ENCODE measurements at places on chromosomes 4 and X. TPM values are rescaled to one million over a fixed set of nuclear protein-coding genes. Genes with fewer than 3 reads are reported as not detected.

DNA sequence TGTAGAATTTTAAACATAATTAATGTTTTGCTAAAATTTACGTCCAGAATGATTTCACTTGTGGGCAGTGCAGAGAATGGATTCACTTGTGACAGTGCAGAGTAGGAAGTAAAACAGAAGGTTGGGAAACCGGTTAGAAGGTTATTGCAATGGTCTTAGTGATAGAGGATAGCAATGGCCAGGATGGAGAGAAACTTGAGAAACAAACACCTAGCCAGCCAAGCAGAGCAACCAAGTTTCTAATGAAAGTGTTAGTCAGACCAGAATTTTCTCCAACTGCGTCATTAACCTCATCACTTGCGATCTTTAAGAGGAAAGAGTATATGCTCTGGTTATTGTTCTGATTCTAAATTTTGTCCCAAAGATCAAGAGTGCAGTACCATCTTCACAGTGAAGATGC lies 50.0 kb upstream of the TBC1D9 start:
- DNase-seq, result no peak

CSAG3 gene
- total RNA-seq, result not detected

MAGEB1 gene
- not detected for total RNA-seq

PNCK gene
- 1.00 TPM for total RNA-seq

DNA sequence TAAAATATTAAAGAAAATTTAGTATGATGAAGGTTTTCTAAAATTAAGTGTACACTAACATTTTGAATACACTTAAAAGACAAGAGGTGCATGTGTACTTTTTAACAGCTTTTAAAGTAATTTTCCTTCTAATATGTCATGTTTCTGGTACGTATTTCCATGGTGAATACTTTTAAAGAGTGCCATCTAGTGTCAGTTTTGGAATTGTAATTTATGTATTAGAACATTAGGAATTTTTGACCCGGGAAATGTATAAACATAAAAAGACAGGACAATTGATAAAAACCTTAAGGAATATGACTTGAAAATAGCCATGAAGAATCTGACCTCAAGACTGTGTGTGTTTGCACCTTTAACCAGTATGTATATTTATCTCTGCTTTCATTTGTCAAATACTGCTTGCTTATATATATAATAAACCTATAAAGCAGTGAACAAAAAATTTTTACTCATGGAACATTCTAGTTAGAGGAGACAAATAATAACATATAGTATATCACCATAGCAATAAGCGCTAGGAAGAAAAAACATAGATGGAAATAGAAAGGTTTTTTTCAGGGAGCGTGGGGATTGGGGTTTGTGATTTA lies 7.2 kb downstream of the GSTCD start:
- no peak for DNase-seq

SNCA gene
- 28.6 TPM for total RNA-seq

GRCh38 chrX:98409867-98410266 lies 1526.2 kb downstream of the RPA4 start:
- DNase-seq, result no peak

ADH6 gene
- total RNA-seq, result not detected

SPANXA2 gene
- total RNA-seq, result not detected

GRCh38 chrX:107766470-107767150 lies 9.0 kb downstream of the TSC22D3 start:
- peak; percentile 49 for DNase-seq

DNA sequence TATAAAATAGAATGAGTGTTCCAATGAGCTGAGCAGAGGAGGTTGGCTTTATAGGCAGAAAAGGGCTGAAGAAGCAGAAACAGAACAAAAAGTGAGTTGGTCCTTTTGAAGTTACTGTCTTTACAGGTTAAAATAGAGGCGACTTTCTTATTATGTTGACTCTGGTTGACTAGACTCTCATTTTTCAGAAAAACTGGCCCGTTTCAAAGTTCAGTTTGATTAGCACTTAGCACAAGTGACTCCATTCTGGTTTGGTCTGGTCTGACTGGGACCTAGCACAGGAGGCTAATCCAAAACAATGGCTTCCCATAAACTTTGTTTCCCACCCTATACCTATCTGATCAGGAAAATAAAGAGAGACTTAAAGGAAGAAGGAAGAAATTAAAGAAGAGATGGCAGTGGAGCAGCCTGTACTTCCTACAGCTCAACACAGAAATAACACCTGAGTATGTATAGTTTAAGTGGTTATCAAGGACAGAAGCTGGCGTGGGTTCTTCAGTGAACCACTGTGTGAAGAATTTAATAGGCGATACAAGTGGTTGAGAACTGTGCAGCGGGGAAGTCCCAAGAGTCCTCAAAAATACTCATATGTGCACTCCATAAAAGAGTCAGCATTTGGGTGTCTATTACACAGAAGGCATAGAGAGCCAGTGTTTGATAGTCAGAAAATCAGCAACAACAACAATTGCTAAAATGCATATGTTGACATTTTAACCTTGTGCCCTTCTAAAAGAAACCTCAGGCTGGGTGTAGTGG lies 554.8 kb upstream of the HTR2C start:
- no peak for DNase-seq

IDS gene
- 23.7 TPM for total RNA-seq

- no peak for DNase-seq
Observed at GRCh38 chr4:154019811-154020210, 230.9 kb upstream of the SFRP2 start.

GRCh38 chrX:96140796-96141195 lies 543.8 kb upstream of the DIAPH2 start:
- no peak for DNase-seq

- DNase-seq, result no peak
Observed at GRCh38 chr4:108589961-108590360, 30.4 kb upstream of the RPL34 start.

GRCh38 chrX:103554687-103555424 lies 30.5 kb upstream of the TCEAL4 start:
- DNase-seq, result peak; percentile 89

- DNase-seq, result no peak
Observed at GRCh38 chr4:2785613-2786012, 7.3 kb upstream of the SH3BP2 start.

DNA sequence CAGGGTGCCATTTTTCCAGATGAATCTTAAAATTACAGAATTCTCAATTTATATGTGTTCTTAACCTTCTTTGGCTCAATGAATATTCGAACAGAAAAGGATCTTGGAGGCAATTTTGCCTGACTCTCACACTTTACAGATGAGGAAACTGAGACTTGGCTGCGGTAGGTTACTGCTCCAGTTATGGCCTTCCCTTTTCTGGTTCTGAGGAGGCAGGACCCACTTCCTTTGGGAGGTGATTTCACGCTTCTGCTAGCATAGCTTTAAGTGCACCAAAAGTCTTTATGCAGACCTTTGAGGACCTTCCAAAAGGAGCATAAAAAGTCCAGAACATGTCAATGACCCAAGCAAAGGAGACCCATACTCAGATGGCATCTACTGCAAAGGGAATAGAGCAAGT lies 44.7 kb upstream of the KLF3 start:
- no peak for DNase-seq

UPF3B gene
- total RNA-seq, result 5.1 TPM

PKD2 gene
- 39.8 TPM for total RNA-seq

- DNase-seq, result no peak
Observed at GRCh38 chr4:8194306-8195242, 4.5 kb upstream of the SH3TC1 start.

DNA sequence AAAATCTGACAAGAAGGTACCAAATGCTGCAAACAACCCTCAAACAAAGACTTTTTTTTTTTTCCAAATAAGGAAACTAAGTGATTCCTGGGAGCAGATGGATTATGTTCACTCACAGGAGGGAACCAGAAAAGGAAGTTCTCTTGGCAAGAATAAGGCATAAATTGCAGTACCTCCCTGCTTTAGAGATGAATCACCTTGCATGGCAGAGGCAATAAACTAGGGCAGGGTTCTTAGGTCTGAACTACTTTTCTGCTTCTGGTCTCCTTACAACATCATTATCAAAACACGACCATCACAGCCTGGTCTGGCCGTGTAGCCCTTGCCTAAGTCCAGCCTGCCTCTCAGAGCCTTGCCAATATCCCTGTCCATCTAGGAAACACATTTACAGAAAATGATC lies 6.3 kb downstream of the TMEM31 start:
- no peak for DNase-seq

CPEB2 gene
- 12.5 TPM for total RNA-seq

AWAT2 gene
- not detected for total RNA-seq

DNA sequence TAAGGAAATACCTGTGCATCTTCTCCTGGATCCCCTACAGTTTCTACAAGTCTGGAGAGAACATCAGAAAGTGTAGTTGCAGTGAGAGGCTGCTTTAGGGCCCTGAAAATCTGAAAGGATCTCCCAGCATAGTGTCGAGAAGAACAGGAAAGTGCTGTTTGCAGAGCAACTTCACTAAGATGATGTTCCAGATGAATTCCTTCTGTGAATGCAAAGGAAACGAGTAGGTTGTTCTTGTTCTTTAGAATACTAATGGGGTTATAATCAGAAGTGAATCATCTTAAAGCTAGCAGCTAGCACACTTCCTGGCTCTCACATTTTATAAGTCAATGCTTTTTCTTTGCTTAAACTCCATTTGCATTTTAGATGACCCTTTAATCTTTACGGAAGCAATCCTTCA lies 53.7 kb downstream of the ZAR1 start:
- DNase-seq, result no peak

TLR7 gene
- 1.8 TPM for total RNA-seq

DNA sequence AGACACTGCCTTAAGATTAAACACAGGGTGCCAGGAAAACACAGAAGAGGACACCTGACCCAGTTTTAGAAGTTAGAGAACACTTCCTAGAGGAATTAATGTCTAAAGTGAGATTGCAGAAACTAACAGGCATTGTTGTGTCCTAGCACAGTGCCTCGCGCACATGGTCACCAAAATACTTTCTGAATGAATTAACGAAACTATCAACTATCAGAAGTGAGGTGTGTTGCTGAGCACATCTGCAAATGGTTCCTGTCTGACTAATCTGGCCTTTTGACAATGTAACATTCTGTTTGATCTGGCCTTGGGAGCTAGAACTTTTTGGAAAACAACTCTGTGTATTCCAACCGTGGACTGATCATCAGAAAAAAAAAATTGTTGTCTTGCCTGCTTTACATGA lies 556.8 kb upstream of the LCORL start:
- DNase-seq, result no peak

SPANXB1 gene
- not detected for total RNA-seq

- DNase-seq, result no peak
Observed at GRCh38 chr4:169114341-169114974, 104.4 kb upstream of the CBR4 start.

- no peak for DNase-seq
Observed at GRCh38 chr4:40245550-40245949, 48.7 kb downstream of the RHOH start.

MAGEA8 gene
- not detected for total RNA-seq

GRCh38 chr4:948101-948935 lies 16.1 kb downstream of the TMEM175 start:
- DNase-seq, result peak; percentile 85

DNA sequence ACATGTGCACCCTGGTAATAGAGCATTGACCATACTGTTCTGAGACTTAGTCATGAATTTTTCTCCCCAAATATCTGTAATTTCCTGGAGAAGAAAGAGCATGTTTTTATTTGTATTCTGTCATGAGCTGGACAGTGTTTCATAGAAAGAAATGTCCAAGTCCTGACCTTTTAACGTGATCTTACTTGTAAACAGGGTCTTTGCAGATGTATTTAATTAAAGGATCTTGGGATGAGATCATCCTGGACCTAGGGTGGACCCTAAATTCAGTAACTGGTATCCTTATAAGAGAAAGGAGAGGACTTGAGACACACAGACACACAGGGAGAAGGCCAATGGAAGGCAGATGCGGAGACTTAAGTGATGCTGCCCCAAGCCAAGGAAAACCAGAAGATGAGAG lies 3.6 kb downstream of the ADGRA3 start:
- no peak for DNase-seq

RNF128 gene
- 42.7 TPM for total RNA-seq

FAM241A gene
- total RNA-seq, result 0.55 TPM

FGF16 gene
- 0.15 TPM for total RNA-seq

CACNA1F gene
- 0.17 TPM for total RNA-seq

DNA sequence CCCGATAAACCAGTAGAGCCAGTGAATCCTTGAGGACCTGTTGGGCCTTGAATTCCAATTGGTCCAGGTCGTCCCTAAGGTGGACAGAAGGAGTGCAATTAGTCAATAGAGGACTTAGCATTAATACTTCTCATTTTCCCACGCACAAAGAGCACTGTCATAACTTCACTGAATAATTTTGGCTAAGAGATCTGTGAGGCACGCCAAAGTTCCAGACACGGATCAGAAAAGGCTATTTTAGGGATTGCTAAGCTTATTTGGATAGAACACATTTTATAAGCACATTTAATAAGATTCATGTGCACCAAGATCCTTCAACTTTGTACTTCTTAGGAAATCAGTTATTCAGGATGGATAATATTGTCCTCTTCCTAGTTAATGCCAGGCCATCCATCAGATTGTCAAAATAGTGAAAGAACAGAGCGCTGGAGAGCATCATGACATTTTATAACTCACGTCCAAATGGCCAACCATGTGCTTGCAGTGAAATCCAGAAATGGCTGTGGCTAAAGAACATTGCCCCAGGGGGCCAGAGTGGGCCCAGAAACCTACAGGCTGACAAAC lies 129.8 kb downstream of the ATG4A start:
- no peak for DNase-seq

F8A2 gene
- not detected for total RNA-seq

DNA sequence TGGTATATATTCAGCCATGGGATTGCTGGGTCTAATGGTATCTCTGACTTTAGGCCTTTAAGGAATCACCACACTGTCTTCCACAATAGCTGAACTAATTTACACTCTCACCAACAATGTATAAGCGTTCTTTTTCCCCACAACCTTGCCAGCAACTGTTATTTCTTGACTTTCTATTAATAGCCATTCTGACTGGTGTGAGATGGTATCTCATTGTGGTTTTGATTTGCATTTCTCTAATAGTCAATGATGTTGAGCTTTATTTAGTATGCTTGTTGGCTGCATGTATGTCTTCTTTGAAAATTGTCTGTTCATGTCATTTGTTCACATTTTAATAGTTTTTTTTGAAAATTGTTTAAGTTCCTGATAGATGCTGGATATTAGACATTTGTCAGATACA lies 235.2 kb downstream of the HEPH start:
- DNase-seq, result no peak

DNA sequence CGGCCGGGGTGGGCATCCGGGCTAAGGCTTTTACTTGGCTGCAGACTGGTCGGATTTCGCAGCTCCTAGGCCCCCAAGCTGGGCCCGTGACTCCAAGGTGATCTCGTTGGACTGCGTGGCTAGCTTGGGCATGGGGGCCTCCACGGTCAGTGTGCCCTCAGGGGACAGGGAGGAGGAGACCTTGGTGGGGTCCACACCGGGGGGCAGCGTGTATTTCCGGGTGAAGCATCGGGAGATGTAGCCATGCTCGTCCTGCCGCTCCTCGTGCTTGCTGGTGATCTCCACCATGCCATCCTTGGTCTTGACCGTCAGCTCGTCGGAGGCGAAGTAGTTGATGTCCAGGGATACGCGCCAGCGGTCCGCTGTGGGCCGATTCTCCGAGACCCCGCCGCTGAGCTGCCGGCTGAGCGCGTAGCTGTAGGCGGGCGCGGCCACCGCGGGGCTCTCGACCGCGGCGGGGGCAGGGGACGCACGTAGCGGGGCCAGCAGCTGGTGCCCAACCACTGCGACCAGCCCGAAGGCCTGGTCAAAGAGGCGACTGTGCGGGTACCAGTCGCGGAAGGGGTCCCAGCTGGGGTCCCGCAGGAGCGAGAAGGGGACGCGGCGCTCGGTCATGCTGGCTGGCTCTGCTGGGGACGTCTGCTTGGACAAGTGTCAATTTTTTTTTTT lies 881 bp upstream of the CACNA1F start:
- no peak for DNase-seq

TEX11 gene
- total RNA-seq, result not detected

GRCh38 chr4:26226629-26227376 lies 94.0 kb upstream of the RBPJ start:
- no peak for DNase-seq
